Myocyte (in vitro differentiated cells): ENCODE measurements at places on chromosomes 13 and 19. TPM values are rescaled to one million over a fixed set of nuclear protein-coding genes. Genes with fewer than 3 reads are reported as not detected.

ZNF575 gene
- not detected in 2 replicates for total RNA-seq

OR10H1 gene
- total RNA-seq = not detected in 2 replicates

CEACAM4 gene
- not detected in 2 replicates for total RNA-seq

CDADC1 gene
- total RNA-seq = 2.7 and 6.9 TPM in 2 replicates

FXYD3 gene
- total RNA-seq = 0.91 TPM in 1 of 2 replicates, not detected in the other

PRODH2 gene
- not detected in 2 replicates for total RNA-seq

KRTDAP gene
- total RNA-seq = not detected in 2 replicates

APOE gene
- 4,388 and 5,075 TPM in 2 replicates for total RNA-seq

APLP1 gene
- 10.4 and 30.5 TPM in 2 replicates for total RNA-seq

GPC5 gene
- 0.21 TPM in 1 of 2 replicates, not detected in the other for total RNA-seq

GRCh38 chr13:113592571-113592970, 8.0 kb downstream of the TFDP1 start:
- no peak for DNase-seq

DNA sequence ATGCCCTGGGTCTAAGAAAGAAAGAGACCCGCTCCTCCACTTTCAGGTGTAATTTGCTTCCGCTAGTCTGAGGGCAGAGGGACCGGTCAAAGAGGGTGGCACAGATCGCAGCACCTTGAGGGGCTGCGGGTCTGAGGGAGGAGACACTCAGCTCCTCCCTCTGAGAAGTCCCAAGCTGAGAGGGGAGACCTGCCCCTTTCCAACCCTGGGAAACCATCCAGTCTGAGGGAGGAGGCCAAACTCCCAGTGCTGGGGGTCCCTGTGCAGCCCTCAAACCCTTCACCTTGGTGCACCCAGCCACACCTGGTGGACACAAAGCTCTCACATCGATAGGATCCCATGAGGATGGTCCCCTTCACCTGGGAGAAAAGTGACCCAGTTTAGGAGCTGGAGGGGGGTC, 13.0 kb downstream of the MISP start:
- DNase-seq = no peak

GRCh38 chr19:41403181-41403970, 5.8 kb downstream of the BCKDHA start:
- DNase-seq = no peak

DNA sequence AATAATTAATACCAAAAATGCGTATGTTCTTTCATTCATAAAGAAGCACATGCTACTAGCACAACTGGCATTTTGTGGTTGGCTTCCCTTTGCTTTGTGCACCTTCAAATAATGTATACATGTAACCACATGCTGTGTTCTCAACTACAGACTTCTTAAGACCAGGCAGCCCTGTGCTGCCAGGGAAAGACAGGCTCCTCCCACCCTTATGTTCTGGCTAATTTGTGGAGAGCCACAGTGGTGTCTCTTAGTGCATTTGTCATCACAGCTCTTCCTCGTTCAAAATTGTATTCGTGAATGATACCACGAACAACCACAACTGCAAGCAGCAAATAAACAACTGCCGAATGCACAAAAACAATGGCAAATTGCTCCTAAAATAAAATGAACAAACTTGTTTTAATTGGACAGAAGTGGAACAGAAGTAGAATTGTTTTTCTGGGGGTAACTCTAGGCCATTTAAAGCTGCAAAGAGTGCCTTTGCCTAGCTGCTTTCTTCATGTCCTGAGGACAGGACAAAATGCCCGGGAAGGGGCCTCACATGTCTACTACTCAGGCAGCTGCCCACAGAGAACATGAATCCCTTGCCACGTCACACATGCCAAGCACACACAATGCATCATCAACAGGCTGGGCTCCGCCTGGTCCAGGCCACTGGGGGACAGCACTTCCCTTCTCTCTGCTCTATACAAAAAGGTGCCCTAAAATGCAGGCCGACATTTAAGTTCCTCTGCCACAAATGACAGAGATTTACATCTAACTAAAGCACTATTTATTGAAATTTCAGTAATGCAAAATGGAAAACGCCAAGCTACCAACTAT, 21.7 kb downstream of the IRS2 start:
- DNase-seq = peak; percentile 89

DNA sequence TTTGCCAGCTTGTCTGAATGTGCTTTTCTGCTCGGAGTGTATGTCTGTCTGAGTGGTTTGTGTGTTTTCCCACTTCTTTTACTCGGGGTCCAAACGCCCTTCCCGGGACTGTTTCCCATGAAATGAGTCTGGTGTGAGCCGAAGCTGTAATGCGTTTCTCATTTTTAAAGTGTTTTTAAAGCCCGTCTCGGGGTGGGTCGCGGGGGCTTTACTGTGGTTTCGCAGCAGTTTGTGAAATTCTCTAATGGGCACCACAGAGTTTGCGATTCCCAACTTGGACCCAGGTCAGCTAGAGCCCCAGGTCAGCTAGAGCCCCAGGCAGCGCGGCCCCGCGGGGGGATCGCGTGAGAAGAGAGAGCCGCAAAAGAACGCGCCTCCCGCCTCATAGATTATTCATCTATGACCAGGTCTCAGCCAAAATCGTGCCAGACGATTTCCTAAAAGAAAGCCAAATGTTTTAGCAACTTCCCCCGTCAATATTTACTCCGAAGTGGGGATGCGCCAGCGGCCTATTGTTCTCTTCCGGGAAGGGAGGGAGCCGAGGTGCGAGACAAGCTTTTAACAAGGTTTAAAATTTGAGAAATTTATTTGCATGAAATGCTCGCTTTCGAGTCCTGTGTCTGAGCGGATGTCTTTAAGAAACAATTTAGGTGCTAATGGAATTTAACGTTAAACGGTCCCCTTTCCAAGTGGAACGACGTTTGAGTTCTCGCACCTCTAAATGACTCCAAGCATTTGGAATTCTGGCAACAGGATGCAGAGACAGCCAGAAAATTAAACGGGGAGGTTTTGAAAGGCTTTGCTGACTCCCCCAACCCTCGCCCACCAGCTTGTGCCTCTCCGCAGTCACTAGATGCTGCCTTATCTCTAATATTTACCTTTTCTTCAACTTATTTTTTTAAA, 2.2 kb downstream of the ZIC2 start:
- no peak for DNase-seq

DNA sequence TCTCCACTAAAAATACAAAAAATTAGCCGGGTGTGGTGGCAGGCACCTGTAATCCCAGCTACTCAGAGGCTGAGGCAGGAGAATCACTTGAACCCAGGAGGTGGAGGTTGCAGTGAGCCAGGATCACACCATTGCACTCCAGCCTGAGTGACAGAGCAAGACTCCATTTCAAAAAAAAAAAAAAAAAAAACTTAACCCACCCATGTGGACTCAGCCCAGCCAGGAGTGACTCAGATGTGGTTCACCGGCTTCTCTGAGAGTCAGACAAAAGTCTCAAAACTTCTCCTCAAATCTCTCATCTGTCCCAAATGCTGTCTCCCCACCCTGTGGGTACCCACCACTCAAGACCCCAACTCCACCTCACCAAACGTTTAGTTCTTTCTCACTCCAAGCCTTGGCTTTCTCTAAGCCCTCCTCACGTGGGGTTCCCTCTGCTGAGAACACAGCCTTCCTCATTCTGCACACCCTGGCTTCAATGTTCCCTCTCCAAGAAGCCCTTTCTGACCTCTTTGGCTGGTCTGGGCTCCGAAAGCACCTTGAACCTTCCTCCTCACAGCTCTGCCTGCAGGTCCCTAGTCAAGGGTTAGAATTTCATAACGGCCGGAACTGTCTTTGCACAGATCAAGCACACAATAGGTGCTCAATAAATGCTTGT, 11.1 kb upstream of the RAB3A start:
- no peak for DNase-seq

DNA sequence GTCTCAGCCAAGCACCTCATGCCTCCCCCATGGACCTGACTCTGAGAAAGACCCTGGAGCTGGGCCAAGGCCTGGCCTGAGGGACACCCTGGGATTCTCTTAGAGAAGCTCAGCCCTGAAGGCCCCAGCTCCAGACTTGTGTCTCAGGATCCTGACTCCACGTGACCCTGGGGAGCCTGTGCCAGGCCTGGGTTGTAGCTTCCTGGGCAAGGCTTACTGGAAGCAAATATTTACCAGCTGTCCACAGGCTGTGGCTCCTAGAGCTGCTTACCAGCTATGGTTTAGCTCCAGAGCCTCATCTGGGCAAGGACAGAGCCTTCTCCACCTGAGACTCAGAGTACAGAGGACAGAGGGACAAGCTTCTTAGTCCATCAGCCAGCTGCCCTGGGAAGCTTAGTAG, 61.0 kb upstream of the CEACAM8 start:
- no peak for DNase-seq

GRCh38 chr13:31372454-31372853, 172.7 kb downstream of the B3GLCT start:
- no peak for DNase-seq

GRCh38 chr19:19425170-19425875, 19.8 kb downstream of the GATAD2A start:
- DNase-seq = no peak

GRCh38 chr13:71864094-71864985, 2.7 kb downstream of the DACH1 start:
- no peak for DNase-seq

GRCh38 chr13:77031656-77032243, 4.8 kb upstream of the FBXL3 start:
- no peak for DNase-seq

- DNase-seq = no peak
Observed at GRCh38 chr19:50000038-50000840, 24.9 kb downstream of the VRK3 start.

- peak; percentile 70 for DNase-seq
Observed at GRCh38 chr13:24671386-24672113, 8.7 kb upstream of the ATP12A start.

GRCh38 chr13:20221772-20222171, 10.3 kb downstream of the GJB6 start:
- peak; percentile 63 for DNase-seq

GRCh38 chr13:38566519-38566918, 120.4 kb upstream of the FREM2 start:
- DNase-seq = no peak

- DNase-seq = no peak
Observed at GRCh38 chr13:34411177-34411576, 530.9 kb upstream of the NBEA start.

DNA sequence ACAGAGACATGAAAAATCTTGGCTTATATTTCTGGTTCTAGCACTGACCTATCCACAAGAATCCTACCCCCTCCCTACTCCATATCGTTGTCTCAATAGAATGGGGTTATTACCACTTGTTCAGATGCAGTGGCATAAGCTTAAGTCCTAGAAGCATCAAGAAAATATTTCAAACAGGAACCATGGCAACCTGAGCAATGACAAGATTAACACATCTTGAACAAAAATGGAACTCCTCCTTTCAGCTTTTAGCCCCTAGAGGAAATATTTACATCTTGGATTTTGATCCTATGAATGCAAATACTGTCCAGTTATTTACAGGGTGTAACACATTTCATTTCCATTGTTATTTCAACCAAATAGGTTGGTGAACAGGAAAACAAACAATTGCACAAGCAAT, 46.1 kb upstream of the TSC22D1 start:
- no peak for DNase-seq

- no peak for DNase-seq
Observed at GRCh38 chr13:96093296-96094006, 3.5 kb downstream of the HS6ST3 start.

GRCh38 chr19:39542206-39542605, 2.2 kb upstream of the EID2 start:
- no peak for DNase-seq

DNA sequence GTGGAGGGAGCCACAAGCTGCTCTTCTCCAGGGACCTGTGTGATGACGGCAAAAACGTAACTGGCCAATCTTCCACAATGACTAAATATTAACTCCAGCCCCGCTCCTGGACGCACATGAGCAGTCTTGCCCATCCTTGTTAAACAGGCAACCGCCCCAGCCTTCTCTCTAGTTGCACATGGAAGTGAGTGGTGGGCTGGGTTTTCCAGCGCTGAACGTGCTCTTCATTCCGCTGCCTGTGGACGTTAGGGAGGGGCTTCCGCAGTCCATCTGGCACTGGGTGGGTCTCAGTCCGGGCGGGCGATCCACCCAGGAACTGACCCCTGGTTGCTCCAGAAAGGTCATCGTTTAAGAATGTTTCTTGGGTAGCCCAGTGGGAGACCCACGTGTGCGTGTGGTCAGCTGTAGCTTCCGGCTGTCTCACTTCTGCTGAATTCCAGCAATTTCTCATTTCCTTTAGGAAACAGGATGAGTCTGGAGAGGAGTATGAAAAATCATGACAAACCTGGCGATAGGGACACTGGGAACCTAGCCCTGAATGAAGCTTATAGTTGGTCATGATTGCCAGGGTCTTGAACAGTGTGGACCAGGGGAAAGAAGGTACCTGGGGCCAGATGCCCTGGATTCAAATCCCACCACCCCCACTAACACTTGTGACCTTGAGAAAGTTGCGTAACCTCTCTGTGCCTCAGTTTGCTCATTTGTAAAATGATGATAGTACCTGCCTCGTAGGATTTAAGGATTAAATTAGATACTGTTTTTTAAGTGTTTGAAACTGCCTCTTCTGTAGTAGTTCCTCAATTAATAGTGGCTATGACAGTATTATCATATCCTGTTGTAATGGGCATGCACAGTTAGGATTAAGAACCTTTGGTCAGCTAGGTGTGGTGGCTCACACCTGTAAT, 92.6 kb downstream of the SIPA1L3 start:
- peak; percentile 81 for DNase-seq

GRCh38 chr13:34914416-34914815, 27.7 kb upstream of the NBEA start:
- no peak for DNase-seq

DNA sequence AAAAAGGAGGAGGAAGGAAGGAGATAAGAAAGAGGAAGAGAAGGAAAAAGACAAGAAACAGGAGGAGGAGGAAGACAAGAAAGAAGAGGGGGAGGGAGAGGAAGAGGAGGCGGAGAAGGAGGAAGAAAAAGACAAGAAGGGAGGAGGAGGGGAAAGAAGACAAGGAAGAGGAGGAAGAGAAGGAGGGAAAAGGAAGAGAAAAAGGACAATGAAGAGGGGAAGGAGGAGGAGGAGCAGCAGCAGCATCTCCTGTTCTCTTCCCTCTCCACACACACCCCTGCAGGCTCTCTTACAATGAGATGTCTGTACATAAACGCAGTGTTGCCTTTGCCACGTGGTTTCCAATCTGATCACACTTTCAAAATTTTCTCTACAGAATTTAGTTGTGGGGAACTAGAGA, 66.6 kb downstream of the RUBCNL start:
- DNase-seq = no peak

DNA sequence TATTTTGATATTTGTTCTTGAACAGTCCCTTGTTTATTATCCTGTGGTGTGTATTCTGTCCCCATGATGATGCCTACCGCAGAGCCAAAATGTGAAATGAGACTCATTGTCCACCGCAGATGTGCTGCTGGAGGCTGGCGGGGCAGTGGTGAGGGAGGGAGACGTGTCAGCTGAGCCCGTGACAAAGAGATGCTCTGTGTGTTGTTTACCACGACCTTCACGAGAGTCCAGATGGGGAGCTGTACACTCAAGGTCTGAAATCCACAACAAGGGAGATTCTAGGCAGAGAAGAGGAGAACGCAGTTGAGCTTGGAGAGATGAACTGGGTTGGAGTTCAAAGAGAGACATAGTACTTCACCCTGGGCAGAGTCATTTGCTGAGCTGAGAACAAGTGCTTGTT, 20.8 kb upstream of the AMER2 start:
- no peak for DNase-seq

- peak; percentile 74 for DNase-seq
Observed at GRCh38 chr13:37403776-37404527, 194.6 kb downstream of the POSTN start.

- peak; percentile 24 for DNase-seq
Observed at GRCh38 chr19:39070888-39071287, 13.3 kb upstream of the ACP7 start.
